AG08395 (cell line): ENCODE measurements at places on chromosomes 16 and 17.

DNA sequence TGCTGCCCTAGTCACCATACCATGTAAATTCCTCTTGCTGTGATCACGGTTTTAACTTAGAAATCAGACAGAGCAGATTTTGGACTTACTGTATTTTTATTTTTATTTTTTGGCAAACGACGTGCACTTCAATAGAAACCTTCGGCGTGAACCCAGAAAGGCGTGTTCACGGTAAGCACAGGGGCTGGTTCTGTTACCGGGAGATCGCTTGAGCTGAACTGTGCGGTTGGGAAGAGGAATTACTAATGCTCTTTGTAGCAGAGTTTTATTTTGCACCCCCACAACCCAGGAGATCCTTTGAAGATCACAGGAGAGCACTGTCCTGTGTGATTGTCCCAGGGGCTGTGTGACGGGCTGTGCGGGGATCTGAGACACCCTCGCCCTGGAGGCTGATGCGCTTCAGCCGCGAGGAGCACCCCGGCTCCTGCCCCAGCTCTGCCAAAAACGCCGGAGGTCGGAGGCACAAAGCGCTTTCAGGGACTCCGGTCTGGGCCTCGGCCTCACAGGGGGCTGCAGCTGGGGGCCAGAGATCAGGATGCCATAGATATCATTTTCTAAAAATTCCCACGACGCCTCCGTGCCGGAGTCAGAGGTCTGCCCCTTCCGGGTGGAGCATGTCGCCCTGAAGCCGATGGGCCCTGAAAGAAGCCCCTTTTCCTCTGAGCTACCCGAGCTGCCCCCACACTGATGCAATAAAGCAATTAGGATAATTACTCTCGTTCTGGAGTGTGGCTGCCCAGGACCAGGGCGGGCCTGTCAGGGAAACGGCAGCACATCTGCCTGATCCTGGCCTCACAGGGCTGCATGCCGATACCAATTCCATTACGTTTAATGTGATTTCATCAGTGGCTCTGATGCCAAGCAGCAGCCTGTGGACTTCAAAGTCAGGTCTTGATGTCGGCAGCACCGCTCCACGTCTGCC is 71.8 kb downstream of the LMF1 start:
- DNase-seq, result no peak

- DNase-seq, result no peak
Measured at GRCh38 chr17:78680436-78680835, 101.6 kb downstream of the CYTH1 start.

- peak; percentile 26 for DNase-seq
Measured at GRCh38 chr17:41446806-41447205, 6.0 kb upstream of the KRT38 start.

GRCh38 chr17:28763137-28763799 is 19.5 kb downstream of the TRAF4 start:
- DNase-seq, result no peak

DNA sequence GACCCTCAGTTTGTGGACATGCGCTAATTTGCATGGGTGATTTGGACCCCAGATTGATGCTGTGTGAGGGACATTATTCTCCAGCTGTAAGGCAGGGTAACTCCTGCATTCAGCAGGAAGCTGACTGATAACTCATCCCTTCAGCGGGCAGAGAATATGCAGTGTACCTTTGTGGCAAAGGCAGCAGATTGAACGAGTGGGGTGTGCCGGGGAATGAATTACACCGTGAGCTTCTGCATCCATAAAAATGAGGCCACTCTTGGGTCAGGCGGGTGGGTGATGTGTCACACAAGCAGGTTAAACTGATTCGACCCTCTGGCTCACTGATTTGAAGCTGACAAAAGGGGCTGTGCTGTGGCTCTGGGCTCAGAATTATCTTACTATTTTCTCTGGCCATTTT is 128.9 kb upstream of the PMFBP1 start:
- DNase-seq, result no peak

GRCh38 chr17:39995438-39995837 is 14.8 kb downstream of the PSMD3 start:
- no peak for DNase-seq

GRCh38 chr17:33369149-33369548 is 76.1 kb upstream of the ASIC2 start:
- no peak for DNase-seq

GRCh38 chr17:49459401-49459984 is 35.6 kb upstream of the NGFR start:
- DNase-seq, result no peak

DNA sequence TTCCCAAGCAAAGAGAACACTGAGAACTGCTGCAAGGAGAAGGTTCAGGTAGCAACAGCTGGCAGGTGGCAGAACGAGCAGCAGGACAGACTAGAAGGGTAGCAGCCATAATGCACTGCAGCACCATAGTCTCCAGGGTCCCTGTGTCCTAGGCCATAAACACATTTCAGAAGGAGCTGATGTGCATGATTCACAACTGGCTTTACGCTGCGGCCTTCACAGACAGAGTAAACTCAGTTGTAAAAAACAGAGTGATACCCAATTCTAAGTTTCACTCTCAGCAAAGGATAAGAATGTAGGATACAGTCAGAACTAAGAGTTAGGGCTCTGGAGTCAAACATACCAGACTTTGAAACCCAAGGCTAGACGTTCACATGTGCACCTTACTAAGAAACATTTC is 24.4 kb downstream of the ARHGAP17 start:
- no peak for DNase-seq

DNA sequence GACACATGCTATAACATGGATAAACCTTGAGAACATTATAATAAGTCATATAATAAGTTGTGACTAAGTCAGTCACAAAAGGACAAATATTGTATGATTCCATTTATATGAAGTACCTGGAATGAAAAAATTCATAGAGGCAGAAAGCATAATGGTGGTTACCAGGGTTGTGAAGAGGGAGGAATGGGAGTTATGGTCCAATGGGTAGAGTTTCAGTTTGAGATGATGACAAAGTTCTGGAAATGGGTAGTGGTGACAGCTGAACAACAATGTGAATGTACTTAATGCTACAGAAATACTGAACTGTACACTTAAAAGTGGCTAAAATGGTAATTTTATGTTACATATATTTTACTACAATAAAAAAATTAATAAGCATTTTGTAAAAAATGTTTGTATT is 49.7 kb downstream of the MYO1D start:
- no peak for DNase-seq

DNA sequence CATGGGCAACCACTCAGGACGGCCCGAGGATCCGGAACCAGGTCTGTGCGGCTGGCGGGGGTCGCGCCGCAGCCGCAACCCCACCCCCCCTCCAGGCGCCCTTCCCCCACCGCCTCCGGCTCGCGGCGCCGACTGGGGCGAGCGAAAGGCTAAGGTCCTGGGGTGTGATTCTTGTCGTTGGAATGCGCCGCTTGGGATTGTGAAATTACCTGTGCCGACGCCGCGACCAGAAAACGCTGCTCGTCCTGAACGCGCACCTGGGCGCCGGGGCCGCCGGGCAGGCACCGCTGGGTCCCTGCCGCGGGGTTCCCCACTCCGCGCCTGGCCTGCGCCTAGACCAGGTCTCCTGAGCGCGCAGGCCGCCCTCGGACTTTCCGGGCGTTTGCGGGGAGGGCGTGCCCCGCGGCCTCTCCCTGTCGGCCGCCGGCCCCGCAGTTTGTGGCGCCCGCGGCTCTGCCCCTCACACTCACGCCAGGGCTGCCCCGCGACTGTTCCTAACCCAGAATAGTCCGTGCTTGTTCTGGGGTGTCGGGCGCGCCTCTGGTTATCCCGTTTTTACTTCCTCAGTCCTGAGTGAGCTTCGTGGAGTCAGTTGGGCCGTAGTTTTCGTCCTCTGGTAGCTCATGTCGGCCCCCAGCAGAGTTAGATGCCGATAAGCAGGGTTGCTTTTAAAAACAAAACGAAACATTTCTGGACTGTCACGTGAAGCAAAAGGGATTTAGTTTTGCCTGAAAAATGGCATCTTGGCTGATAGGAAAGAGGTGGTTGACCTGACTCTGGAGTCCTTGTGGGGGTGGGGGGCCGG is 147.2 kb downstream of the SPECC1 start:
- DNase-seq, result peak; percentile 21

GRCh38 chr17:73343168-73343634 is 31.4 kb upstream of the CDC42EP4 start:
- DNase-seq, result peak; percentile 81

DNA sequence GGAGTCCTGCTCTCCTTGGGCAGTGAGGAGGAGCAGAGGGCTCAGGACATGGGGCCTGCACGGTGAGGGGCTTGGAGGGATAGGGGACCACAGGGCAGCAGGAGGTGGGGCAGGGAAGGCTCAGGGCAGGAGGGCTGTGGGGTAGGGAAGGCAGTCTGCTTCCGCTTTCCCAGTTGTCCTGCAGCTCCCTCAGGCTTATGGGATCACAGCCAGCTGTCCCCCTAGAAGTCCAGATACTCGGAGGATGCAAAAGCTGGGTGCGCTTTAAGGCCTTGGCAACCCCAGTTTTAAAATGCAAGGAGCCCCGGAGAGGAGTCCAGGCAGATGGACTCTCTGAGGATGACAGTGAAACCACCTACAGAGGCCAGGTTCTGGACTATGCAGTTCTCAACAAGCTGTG is 299.1 kb upstream of the FOXF1 start:
- DNase-seq, result no peak

DNA sequence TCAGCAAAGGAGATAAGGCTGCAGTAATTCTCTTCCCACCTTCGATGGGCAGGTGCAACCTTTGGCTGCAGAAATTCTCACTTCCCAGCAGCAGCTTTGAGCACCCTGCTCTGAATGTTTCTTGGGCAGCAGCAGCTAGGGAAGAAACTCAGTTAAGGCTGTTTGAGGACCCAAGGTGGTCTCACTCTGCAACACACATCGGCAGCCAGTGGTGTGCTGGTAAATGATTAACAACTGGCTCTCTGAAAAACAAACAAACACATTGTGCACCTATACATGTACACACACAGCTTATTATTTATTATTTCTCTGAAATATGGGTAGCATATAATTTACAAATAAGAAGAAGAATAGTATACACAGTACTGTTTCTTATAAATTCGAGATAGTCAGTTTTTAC is 685.8 kb downstream of the WWOX start:
- DNase-seq, result no peak

DNA sequence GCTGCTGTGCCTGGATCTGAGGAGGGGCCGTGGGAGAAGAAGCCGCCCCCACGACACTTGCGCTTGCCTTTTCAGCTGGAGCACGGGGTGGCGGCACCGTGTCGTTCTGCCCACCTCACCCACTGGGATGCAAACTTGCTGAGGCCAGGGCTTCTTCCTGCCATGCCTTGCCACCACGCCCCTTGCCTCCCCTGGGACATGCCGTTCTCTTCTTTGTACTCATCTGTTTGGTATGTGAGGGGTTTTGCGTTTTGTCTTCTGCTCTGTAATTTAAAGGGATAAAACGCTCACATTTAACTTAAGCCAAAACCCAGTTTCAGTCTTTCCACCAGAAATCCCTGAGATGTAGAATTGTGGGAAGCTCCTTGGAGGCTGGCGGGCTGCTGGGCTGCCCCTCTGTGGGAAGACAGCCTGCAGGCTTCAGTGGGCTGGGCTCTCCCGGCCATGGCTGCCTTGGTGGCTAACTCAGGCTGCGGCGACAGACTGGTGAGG is 180.2 kb downstream of the RPTOR start:
- peak; percentile 76 for DNase-seq

GRCh38 chr17:73311428-73311780 is 397 bp downstream of the CDC42EP4 start:
- DNase-seq, result no peak

DNA sequence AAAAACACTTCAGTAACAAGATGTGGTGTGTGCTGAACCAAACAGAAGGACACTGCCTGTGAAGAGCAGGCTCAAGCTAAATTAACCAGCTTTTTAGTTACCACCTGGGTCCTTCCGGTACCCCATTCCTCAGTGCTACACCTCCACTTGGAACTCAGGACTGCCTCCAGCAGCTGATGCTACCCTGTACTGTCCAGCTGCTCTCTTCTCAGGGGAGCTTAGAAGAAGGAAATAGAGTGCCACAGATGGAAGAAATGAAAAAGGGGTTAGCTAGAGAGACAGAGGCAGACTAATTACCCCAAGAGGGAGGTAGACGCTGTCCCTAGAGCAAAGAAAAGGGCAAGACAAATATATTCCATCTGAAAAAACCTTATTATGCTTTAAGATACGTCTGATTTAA is 5.7 kb downstream of the MED13 start:
- DNase-seq, result no peak

GRCh38 chr17:15197229-15197628 is 67.9 kb downstream of the PMP22 start:
- DNase-seq, result no peak

GRCh38 chr17:44830359-44831288 is 537 bp upstream of the GJC1 start:
- DNase-seq, result peak; percentile 23

GRCh38 chr16:27566417-27566816 is 16.5 kb downstream of the KATNIP start:
- DNase-seq, result no peak

GRCh38 chr17:15999141-15999973 is at the start of the genes TTC19 and ZSWIM7:
Gene TTC19, plus strand, starts transcription at chr17:15999824. Its CDS starts 25 bp downstream, at chr17:15999849.
Gene ZSWIM7, minus strand, starts transcription at chr17:15999704. Its CDS starts 110 bp downstream, at chr17:15999594.
- DNase-seq, result peak; percentile 97

DNA sequence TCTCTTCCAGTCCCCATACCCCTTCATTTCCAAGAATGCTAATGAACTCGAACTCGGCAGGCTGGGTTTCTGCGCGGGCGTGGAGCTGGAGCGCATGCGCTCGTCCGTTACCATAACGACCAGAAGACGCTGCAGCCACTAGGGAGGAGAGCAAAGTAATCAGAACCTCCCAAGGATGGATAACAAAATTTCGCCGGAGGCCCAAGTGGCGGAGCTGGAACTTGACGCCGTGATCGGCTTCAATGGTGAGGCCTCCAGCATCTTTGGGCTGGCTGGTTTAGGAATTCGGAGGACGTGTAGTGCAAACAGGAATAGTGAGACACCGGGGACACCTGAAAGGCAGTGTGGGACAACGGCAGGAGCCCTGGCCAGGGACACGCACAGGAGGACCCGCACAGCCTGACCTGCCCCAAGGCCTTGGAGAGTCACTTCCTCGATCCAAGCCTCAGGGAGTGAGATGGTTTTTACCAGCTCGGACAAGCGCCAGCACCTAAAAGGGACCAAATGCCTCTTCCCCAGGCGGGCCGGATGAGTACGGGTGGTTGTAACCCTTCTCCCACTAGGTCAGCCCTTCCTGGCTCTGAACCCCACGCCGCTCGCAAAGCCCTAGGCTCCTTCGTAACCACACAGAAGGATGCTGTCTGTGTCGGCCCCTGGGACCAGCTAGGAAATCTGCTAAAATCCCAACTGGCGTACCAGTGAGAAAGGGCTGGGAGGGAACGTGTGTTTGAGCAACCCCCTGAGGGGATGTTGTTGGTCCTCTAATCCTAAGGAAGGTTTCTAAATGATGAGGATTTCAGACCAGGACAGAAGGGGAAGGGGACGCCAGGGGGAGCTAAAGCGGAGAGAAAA is at the start of gene CFAP52:
Gene CFAP52 (plus strand): TSS at position 122 of the 852 bp plus-strand sequence. CDS start 54 bp downstream, at position 176.
- DNase-seq, result peak; percentile 90

DNA sequence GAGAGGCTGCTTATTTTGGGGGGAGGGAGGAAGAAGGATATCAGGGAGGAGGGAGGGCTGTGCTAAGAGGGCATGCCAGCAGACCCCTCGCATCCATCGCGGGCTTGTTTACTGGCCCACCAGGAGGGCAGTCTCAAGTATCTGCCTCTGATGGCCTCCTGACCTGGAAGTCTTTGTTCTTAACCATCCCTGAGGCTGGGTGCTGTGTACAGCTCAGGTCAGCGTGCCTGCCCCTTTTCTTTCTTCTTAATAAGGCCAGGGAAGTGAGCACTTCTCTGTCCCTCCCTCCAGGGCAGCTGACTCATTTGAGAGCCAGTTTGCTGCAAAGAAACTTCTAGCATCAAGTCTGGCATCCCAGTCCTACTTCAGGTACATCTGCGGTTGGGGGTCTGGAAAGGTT is 157.0 kb downstream of the CCDC182 start:
- DNase-seq, result no peak
